ENCODE measurements at places on chromosomes 7 and 10.

DNA sequence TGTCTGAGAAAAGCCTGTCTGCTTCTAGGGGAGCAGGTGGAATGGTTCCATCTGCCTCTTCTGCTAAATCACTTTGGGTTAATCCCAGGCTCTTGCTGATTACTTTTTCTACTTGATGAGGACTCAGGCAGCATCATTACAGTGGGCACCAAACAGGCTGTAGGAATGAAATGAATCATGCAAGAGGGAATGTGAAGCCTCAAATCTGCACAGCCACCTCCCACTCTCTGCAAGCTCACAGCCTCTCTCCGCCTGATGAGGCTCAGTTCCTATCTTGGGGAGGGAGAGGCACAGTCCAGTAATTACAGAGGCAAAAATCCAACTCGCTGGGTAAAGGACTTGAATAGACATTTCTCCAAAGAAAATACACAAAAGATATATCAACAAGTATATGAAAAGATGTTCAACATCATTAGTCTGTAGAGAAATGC, 34.0 kb downstream of the HSPA12A start:
- DNase-seq, result no peak

GRCh38 chr10:76209135-76209534, 777.7 kb downstream of the LRMDA start:
- DNase-seq, result no peak

DNA sequence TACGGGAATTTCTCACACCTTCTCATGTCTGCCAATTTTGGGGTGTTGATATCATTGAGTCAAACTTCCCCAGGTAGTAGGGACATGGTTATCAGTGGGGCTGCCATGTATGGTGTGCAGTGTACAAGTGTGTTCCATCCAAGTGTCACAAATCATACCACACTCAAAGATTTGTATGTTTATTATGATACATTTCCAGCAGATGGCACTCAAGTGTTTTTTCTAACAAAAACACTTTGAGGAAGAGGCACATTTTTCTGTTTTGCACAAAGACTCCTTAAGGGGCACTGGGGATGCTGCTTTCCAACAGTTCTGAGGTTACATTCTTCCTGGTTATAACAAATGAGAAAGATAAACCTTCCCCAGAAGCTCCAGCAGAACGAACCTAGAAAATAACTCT, 414.5 kb downstream of the REEP3 start:
- DNase-seq, result no peak

DNA sequence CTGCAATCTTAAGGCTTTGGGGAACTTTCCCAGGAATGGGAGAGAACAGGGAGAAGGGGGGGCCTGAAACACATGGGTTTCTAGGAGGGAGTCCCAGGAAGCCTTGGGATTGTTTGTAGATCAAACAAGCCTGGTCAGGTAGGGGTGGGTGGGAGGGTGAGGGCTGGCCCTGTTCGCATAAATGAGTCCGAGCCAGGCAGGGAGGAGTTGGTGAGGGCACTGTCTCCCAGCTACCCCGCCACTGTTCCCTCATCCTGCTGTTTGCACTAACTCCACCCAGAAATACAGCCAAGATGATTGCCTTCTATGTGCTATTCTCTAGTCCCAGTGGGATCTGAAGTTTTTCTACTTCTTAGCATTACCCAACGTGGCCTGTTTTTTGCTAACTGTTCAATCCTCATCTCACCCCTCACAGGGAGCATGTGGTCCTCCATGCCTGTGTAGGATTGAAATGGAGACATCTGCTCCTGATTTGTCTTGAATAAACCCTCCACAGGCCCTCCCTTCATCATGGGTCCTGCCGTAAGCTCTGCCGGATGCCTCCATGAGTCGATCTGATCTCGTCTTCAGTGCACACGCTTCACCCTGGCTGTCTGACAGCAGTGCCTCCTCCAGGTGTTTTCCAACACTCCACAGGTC, 257.0 kb downstream of the COBL start:
- no peak for DNase-seq

- DNase-seq, result peak; percentile 5
These were observed at the start of gene AMPH for GRCh38 chr7:38630720-38631673. Gene AMPH (minus strand): TSS chr7:38631373. CDS start chr7:38631351, 22 bp downstream.

DNA sequence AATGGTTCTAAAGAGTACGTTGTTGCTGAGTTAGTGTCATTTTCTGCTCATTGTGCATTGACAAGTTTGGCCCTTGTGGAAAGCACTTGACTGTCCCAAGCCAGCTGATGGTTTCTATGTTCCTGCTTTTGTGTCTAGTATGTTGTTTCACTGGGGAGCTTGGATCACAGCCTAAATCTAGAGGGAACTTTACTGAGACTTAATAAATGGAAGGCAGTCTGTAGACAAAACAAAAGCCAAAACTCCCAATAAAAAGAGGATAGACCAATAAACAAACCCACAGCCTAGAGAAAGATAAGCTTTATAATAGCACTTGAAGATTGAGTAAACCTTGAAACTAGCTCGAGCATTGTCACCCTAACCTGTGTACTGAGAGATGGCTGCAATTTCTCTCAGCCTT, 196.8 kb downstream of the ADRA2A start:
- DNase-seq, result no peak

GRCh38 chr10:97765201-97765600, 6.6 kb downstream of the SFRP5 start:
- no peak for DNase-seq

DNA sequence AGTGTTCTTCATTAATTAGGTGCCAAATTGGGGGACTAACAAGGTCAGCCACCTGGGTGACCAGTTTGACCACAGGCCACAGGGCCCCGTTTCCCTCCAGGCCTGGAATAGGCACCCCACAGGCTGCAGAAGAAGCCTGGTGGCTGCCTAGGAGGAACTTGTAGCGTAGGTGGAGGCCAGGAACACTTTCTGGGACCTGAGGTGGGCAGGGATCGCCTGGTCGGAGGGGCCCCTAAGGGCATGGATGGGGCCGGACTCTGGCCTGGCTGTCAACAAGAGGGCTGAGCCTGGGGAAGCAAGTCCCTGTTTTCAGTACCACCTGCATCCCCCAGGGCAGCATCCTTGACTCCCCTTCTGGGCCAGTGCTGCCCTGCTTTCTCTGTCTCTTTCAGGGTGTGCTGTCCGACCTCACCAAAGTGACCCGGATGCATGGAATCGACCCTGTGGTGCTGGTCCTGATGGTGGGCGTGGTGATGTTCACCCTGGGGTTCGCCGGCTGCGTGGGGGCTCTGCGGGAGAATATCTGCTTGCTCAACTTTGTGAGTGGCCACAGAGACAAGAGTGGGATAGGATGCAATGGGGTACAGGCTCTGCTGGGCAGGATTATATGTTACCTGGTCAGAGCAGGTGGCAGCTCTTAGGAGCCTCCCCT, 30.7 kb upstream of the SH2D4B start:
- DNase-seq, result no peak

GRCh38 chr7:25559581-25560367, 331.5 kb upstream of the NPVF start:
- DNase-seq, result no peak

DNA sequence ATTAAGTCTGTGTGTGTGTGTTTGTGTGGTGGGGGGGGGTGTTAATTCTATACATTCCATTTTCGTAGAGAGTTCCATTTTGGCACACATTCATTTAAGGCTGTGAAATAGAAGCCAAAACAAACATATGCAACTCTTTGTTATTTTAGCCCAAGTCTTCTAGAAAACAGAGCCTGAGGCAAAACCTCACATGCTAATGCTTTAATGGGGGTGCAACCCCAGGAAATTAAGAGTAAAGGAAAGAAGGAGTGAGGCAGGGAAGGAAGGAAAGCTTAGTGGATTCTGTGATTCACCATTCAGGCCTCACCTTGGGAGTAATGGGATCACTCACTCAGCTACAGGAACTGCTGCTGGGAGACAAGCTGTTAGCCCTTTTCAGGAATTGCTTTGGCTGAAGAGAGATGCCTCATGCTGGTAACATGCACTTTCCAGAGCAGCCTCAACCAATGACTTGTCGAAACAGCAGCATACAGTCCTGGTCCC, 73.0 kb upstream of the CTTNBP2 start:
- no peak for DNase-seq

- DNase-seq, result peak; percentile 25
These were observed 14.3 kb upstream of the ELN start for GRCh38 chr7:74013539-74014272.

GRCh38 chr10:27743012-27743876, 2.4 kb downstream of the MKX start:
- no peak for DNase-seq

DNA sequence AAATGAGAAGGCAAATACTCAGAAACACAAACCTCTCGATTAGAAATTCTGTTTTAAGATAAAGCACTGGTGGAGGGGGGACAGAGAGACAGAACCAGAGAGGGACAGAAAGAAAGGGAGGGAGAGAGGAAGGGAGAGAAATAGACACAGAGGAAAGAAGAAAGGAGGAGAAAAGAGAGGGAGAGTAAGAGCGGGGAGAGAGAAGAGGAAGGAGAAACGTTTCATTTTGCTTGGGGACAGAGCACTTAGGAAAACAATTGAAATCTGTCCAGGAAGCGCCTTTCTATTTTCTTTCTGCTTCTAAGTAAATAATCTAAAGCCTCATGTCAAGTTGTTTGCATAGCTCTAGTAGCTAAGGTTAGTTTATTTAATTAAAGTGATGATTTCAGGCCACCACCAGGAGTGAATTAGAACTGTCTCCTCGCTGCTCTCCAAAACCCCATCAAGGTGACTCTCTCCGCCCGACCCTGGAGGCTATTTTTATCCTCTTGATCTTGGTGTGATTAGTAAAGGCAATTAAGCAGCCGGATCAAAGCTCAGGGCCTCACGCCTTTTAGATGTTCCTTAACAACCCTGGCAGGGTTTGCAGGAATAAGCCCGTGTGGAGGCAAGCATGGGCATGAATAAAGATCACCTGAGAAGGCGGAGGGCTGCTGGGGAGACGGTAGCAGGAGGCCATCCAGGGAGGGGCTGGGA, 73.4 kb upstream of the INSIG1 start:
- no peak for DNase-seq

- peak; percentile 10 for DNase-seq
These were observed 34.7 kb downstream of the ACADSB start for GRCh38 chr10:123043409-123043925.

GRCh38 chr7:132755538-132756483, 179.5 kb upstream of the PLXNA4 start:
- peak; percentile 49 for DNase-seq

DNA sequence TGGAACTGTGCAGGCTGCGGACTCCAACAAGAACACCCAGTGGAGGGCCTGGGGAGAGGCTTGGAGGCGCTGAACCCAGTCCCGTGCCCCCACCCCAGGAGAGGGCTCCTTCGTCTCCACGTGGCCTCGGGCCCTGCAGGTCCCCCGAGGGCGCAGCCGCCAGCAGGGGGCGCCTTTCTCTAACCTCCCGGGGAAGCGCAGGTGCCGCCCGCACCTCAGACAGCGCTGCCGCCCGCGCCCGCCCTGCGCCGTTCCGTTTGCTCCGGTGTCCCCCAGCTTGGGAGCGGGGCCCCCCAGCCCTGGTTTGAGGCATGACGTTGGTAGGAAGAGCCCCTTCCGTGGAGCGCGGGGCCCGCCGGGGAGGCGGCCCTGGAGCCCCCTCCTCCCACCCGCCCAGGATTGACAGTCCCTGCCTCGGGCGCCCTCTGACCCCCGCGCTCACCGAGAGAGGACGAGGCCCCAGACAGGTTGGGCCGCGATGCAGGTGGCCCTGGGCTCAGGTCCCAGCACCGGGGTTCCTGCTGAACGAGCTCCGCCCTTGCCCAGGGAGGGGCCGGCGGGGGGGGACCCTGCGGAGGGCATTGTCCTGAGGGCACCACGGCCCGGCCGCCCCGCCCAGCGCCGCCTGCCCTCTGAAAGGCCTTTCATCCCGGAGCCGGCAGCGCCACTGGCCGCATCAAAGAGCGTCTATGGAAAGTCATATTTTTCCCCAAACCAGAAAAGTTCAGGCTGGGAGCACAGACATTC, 42.8 kb downstream of the FOXL3 start:
- peak; percentile 62 for DNase-seq

- no peak for DNase-seq
These were observed 45.7 kb downstream of the SKIDA1 start for GRCh38 chr10:21479570-21480315.

GRCh38 chr10:126972635-126973414, 67.6 kb downstream of the DOCK1 start:
- no peak for DNase-seq

DNA sequence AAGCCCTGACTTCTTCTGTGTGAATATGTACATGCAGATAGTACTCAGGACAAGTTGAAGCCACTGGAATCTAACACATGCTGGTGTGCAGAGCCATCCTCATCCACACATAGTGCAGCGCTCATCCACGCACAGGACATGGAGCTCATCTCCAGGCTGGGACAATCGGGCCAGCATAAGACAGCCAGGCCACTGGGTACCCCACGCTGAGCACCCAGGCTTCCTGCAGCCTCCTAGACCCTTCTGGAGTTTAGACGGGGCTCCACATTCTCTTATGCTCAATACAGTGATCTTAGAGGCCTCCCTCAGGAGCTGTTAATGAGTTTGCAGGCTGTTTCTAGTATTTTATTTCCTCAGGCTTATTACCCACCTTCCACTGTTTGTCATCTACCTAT, 238.9 kb downstream of the TNS3 start:
- no peak for DNase-seq

GRCh38 chr10:79482304-79482703, 30.0 kb upstream of the EIF5AL1 start:
- no peak for DNase-seq

- no peak for DNase-seq
These were observed 364.1 kb downstream of the RPS24 start for GRCh38 chr10:78397786-78398185.

DNA sequence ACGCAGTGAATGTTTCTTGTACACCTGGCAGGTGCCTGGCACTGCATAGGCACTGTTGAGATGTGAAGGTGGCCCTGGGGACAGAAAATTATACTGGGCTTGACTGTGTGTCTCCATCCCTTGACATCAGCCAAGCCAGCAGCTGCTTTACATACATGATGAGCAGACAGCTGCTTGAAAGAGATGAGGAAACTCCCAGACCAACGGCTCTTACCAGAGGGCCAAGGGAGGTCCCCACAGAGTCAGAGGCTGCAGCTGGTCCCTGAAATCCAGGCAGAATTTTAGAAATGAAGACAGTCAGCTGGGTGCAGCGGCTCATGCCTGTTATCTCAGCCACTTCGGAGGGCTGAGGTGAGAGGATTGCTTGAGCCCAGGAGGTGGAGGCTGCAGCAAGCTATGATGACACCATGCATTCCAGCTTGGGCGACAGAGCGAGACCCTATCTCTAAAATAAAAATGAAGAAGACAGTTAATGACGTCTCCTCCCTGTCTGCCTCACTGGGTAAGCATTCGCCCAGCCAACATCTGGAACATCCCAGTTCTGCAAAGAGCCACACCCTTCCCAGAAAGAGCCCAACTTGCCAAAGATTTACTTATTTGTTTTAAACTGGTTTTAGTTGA, 17.6 kb downstream of the LIMK1 start:
- no peak for DNase-seq

GRCh38 chr7:77565917-77566316, 28.8 kb downstream of the PTPN12 start:
- no peak for DNase-seq

GRCh38 chr10:5620223-5620721, 46.1 kb downstream of the ASB13 start:
- DNase-seq, result no peak

GRCh38 chr10:131429942-131430341, 118.4 kb upstream of the TCERG1L start:
- DNase-seq, result no peak

GRCh38 chr10:3766046-3766756, 18.8 kb downstream of the KLF6 start:
- DNase-seq, result no peak

GRCh38 chr7:3312583-3312982, 11.5 kb downstream of the SDK1 start:
- no peak for DNase-seq

Measured in substantia nigra (tissue), 51 donors.